ENCODE measurements at places on chromosomes 11 and 22.

- no peak for DNase-seq
Measured at GRCh38 chr11:124801014-124801413, 808 bp upstream of the MSANTD2 start.

GRCh38 chr11:85661972-85662664 lies 2.8 kb downstream of the CREBZF start:
- no peak for DNase-seq

- no peak for DNase-seq
Measured at GRCh38 chr22:16949561-16949960, 58.5 kb downstream of the GAB4 start.

DNA sequence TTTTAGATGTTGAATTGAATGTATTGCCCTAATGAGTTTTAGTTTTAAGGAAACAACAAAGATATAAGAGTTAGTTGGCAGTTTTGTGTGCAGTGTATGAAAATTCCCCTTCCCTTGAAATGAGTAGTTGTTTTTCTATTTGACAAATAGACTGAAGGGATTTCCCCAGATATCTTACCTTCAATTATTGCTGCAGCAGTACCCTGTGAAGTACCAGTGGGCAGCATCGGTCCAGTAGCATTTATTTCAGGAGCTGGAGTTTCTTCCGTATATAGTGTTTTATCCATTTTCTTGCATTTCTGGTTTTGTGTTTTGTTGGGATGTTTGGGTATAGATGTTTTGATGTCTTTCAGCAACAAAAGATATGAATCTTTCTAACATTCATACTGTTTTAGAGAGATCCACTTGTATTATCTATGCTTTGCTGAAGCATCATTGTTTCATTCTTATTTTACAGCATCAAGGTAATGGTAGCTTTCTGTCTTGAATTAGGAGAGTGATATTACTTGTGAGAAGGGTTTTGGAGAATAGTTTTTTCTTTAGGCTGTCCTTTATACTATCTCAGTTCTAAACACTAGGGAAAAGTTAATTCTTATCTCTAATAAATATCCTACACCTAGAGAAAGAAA lies 7.4 kb downstream of the KMT2A start:
- DNase-seq = no peak

DNA sequence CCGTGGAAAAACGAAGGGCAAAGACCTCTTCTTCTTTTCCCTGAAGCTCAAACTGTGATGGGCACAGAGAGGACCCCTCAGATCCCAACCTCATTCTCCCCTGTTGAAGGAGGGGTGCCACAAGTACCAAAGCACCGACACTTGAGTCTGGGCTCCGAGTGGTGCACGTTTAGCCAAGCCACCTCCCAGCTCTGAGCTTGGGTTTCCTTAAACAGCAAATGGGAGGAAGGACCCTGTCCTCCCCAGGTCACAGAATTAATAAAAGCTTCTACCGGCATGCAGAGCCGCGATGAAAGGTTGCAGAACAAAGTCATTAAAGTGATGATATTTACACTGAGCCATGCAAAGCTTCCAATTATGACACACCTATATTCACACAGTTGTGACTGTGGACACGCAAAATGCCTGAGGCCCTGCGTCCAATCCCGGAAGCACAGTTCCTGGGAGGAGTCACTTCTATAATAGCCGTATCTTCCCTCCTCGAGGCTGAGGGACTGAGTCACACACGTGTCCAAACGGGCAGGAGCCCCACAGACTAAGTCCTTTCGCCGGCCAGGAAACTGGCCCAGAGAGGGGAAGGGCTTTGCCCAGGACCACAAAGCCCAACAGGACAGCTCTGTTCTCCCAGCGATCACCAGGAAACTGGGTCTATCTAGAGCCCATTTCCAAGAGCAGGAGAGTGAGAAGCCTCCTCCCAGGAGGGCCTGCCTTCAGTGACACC lies 922 bp upstream of the CSNK1E start:
- DNase-seq = peak; percentile 52

DNA sequence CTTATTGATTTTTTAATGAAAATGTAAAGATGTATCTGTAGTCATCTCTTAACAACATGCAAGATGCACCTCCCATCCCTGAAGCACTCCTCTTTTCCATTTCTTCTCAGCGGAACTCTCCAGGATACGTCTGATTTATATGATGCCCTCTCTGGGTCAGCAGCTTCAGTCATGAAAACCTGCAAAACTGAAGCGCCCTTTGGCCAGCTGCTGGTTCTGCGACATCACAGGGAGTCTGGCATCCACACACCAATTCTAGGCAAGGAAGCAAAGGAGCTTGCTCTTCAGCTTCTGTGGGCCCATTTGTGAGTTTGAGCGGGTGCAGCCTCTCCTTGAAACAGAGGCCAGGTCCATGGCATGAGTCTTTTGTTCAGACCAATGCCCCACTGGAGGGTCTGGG lies 1253.3 kb downstream of the TBC1D22A start:
- DNase-seq = no peak

- DNase-seq = no peak
Measured at GRCh38 chr11:17531071-17531600, 13.1 kb downstream of the USH1C start.

- DNase-seq = no peak
Measured at GRCh38 chr11:30016588-30017363, at the start of gene KCNA4. Gene KCNA4, minus strand, starts transcription at chr11:30017030. Its CDS starts 4,352 bp downstream, at chr11:30012678.

DNA sequence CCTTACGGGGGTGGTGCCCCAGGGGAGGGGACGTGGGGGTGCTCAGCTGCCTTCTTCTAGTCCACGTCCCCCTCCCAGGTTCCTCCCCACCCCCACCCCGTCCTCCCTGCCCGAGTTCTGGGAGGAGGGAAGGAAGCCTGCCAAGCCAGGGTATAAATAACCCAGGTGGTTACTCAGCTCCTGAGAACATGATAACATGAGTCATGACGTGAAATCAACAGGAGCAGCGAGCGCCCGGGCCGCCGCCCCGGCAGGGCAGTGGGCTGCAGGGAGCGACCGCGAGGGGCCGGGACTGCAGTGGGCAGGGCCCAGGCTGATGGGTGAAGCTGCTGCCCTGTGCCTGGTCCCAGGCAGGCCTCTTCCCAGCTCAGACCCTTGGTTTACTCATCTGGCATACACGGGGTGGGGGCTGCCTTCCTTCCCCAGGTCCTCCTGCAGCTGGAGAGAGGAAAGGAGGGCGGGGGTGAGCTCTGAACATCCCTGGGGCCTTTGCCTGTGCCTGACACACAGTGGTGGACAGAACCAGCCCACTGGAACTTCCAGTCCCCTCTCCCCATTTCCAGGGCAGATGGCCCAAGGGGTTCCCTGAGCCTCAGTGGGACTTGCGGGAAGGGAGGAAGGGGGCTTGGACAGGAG lies 8.8 kb upstream of the PDGFB start:
- peak; percentile 54 for DNase-seq

- DNase-seq = no peak
Measured at GRCh38 chr11:2399488-2400068, 972 bp upstream of the TSSC4 start.

- no peak for DNase-seq
Measured at GRCh38 chr11:67114275-67114896, 4.7 kb upstream of the KDM2A start.

DNA sequence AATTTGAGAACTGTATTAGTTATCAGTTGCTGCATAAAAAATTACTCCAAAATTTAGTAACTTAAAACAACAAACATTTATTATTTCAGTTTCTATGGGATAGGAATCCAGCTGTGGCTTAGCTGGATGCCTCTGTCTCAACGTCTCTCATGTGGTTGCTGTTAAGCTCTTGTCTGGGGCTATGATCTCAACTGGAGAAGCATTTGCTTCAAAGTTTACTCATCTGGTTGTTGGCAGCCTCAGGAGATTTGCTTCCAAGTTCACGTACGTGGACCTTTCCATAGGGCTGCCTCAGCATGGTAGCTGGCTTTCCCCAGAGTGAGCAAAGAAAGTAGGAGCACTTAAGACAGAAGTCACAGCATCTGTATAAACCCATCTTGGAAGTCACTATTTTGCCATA lies 144.9 kb upstream of the SESN3 start:
- DNase-seq = peak; percentile 8

- peak; percentile 6 for DNase-seq
Measured at GRCh38 chr22:25582946-25583345, 18.5 kb downstream of the GRK3 start.

- no peak for DNase-seq
Measured at GRCh38 chr11:11464555-11464954, 111.5 kb upstream of the CSNK2A3 start.

- DNase-seq = no peak
Measured at GRCh38 chr11:27656806-27657483, 43.3 kb downstream of the BDNF start.

DNA sequence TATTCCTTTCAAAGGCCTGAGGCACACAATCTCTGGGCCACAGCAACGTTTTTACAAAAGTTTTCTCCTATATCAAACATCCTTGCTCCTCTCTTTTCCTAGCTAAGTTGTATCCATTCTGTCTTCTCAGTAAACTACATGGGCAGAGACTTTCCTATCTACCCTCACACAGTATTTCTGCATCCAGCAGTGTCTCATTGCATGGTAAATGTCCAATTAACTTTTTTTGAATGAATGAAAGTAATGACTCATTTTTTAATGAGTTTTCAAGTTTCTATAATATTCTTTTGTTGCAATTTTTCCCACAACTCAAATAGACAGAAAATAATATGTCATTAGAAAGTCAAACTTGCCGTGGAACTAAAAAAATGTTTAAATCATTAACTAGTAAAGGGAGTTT lies 688.6 kb downstream of the JRKL start:
- no peak for DNase-seq

DNA sequence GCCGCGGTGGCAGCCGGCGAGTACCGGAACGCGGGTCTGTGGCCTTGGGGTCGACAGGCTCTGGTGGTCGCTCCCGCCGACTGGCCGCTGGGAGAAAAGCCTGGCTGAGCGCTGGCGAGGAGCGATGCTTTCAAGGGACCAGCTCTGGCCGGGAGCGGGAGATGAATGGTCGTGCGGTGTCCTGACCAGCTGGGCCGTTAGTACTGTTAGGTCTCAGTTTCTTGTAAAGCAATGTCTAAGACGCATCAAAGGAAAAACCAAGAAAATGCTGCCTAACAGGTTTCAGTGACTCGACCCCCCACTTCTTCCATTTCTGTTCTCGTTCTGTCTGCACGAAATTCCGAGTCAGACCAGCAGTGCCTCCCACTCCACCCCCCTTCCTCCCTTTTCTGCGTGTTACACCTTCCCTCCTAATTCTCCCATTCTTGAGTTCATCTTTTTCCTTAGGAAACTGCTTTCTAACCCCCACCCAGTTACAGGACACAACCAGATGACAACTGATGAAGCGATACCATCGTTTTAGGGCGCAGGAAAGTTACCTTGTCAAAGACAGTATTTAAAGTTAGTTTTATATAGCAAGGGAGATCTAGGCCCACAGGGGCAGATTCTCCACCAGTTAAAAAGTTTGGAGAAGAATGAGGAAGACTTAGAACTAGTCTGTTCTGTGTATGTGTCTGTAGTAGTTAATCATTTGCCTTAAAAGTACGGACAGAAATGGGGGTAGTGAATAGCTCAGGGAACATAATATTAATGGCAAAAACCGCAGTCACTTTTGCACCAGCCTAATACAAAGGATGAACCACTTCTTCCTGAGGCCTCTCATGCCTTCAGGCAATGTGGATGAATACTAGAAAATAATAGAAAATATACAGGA lies 1.0 kb downstream of the CUL5 start:
- DNase-seq = no peak

DNA sequence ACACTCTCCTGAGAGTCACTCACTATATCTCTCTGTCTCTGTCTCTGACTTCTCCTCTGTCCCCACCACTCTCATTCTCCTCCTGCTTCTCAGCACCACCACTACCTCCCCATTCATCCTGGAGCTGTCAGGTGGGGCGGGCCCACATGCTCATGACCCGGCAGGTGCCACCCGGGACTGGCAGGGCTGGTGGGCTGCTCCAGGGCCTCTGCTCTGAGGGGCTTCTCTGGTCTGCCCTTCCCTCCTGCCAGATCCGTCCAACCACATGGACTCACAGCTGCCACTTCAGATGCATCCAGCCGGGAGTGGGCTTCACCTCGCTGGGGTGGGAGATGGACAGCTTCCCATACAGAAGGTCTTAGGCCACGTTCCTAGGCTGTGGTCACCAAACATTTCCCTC lies 4.8 kb upstream of the EMID1 start:
- DNase-seq = no peak

DNA sequence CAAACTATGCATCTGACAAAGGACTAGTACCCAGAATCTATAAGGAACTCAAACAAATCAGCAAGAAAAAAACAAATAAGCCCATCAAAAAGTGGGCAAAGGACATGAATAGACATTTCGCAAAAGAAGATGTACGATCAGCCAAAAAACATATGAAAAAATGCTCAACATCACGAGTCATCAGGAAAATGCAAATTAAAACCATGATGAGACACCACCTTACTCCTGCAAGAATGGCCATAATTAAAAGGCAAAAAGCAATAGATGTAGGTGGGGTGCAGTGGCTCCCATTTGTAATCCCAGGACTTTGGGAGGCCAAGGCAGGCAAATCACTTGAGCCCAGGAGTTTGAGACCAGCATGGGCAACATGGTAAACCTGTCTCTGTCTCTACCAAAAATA lies 10.4 kb upstream of the OR10V1 start:
- no peak for DNase-seq

- no peak for DNase-seq
Measured at GRCh38 chr11:133951327-133952198, 5.2 kb downstream of the IGSF9B start.

GRCh38 chr11:2752923-2753322 lies 53.1 kb upstream of the KCNQ1OT1 start:
- DNase-seq = no peak

- DNase-seq = no peak
Measured at GRCh38 chr11:29352273-29352795, 664.5 kb downstream of the KCNA4 start.

GRCh38 chr22:29105468-29105867 lies 32.6 kb downstream of the KREMEN1 start:
- DNase-seq = no peak

DNA sequence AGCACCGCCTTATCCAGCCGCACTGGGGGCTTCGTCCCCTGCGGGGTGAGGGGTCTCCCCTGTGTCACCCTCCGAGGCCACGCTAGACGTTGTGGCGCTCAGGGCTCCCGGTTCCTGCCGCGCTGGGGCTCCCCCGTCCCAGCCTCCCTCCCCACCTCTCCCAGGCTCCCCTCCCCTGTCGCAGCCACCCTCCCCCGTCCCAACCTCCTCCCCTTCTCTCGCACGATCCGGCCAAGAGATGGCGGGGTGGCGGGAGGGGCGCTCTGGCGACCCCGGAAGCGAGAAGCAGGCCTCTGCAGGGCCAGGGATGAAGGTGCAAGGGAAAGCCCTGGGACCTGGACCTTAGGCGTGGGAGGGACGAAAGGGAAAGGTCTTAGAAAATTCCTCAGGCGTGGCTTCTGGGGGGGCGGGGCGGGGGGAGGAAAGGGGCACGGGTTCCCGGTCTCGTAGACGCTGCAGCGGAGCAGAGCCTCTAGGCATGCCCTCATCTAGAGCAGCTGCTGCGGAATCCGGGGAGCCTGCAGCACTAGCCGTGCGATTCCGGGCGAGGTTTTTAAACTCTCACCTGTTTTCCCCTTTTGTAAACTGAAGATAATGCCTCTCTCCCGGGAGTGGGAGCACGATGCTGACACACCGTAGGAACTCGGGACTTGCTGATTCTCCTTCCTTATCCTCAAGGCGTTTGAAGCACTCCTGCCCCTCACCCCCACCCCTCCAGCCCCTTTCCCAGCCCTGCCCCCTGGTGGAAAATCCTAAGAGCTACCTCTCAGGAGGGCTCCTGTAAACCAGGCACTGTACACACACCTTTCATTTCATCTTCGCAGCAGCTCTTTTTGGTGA lies 14.4 kb downstream of the KCNJ5 start:
- no peak for DNase-seq
